ENCODE measurements at places on chromosomes 4 and X. TPM values are rescaled to one million over a fixed set of nuclear protein-coding genes. Genes with fewer than 3 reads are reported as not detected.

DNA sequence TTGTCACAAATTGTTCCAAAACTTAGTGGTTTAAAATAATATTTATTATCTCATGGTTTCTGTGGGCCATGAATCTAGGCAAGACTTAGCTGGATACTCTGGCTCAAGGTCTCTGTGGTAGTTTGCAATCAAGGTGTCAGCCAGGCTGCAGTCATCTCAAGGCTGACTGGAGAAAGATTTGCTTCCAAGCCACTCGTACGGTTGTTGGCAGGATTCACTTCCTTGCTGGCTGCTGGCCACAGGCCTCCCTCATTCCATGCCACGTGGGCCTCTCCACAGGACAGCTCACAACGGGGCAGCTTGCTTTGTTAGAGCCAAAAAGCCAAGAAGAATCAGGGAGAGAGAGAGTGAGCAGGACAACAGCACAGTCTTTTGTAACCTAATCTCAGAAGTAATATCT lies 101.4 kb downstream of the WWC2 start:
- no peak overlapping the region for H3K27ac ChIP-seq
- no peak for DNase-seq
- H3K4me1 ChIP-seq = peaks cover 21% of the 10 kb centered on the region
- no peak overlapping the region for H3K4me3 ChIP-seq
- H3K36me3 ChIP-seq = no peaks in the 10 kb centered on the region

- DNase-seq = no peak
- peaks cover 2% of the 10 kb centered on the region for H3K27me3 ChIP-seq
- no peak overlapping the region for H3K27ac ChIP-seq
- H3K36me3 ChIP-seq = no peaks in the 10 kb centered on the region
- no peak overlapping the region for H3K4me3 ChIP-seq
These were observed 10.2 kb downstream of the BBS7 start for GRCh38 chr4:121860121-121860520.

- no peaks in the 10 kb centered on the region for H3K36me3 ChIP-seq
- DNase-seq = no peak
- no peak overlapping the region for H3K4me3 ChIP-seq
- H3K27me3 ChIP-seq = no peaks in the 10 kb centered on the region
- H3K4me1 ChIP-seq = no peaks in the 10 kb centered on the region
- no peak overlapping the region for H3K27ac ChIP-seq
These were observed 638.5 kb upstream of the FAM241A start for GRCh38 chr4:111506706-111507105.

GRCh38 chr4:25484243-25484721 lies 107.2 kb downstream of the ANAPC4 start:
- H3K4me3 ChIP-seq = no peak overlapping the region
- no peaks in the 10 kb centered on the region for H3K4me1 ChIP-seq
- H3K27me3 ChIP-seq = no peaks in the 10 kb centered on the region
- no peak for DNase-seq

- no peaks in the 10 kb centered on the region for H3K27me3 ChIP-seq
- no peaks in the 10 kb centered on the region for H3K4me1 ChIP-seq
- no peak overlapping the region for H3K27ac ChIP-seq
- H3K36me3 ChIP-seq = peaks cover 21% of the 10 kb centered on the region
- DNase-seq = no peak
- H3K4me3 ChIP-seq = no peak overlapping the region
These were observed 18.3 kb downstream of the FBXL5 start for GRCh38 chr4:15636818-15637217.

- H3K27me3 ChIP-seq = peaks cover 1% of the 10 kb centered on the region
- H3K36me3 ChIP-seq = no peaks in the 10 kb centered on the region
- H3K4me3 ChIP-seq = no peak overlapping the region
- DNase-seq = no peak
- peaks cover 9% of the 10 kb centered on the region for H3K4me1 ChIP-seq
These were observed 389.7 kb upstream of the NR3C2 start for GRCh38 chr4:148831945-148832344.

- no peaks in the 10 kb centered on the region for H3K36me3 ChIP-seq
- no peak for DNase-seq
These were observed 467.9 kb downstream of the INPP4B start for GRCh38 chr4:142378179-142378578.

DNA sequence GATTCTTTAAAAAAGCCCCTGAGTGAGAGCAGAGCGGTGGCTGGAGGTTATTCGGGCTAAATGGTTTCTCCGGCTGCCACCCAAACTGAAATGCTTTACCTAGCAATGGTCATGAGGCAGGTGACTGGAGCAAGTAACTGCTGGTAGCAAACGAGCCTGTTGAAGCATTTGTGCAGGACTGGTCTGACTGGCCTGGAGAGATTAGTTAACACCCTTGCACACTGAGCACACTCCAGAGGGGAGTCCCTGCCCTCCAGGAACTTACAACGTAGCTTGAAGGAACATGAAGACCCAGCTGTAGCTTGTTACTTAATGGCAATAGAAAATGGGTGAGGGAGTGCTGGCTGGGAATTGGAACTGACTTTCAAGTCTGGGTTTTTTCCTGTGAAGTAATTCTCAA lies 40.4 kb downstream of the CCNG2 start:
- H3K4me1 ChIP-seq = peaks cover 6% of the 10 kb centered on the region
- H3K36me3 ChIP-seq = no peaks in the 10 kb centered on the region
- DNase-seq = no peak
- H3K4me3 ChIP-seq = no peak overlapping the region
- no peak overlapping the region for H3K27ac ChIP-seq
- no peaks in the 10 kb centered on the region for H3K27me3 ChIP-seq

- no peaks in the 10 kb centered on the region for H3K36me3 ChIP-seq
- H3K4me3 ChIP-seq = no peak overlapping the region
- no peak overlapping the region for H3K27ac ChIP-seq
- no peaks in the 10 kb centered on the region for H3K4me1 ChIP-seq
- H3K27me3 ChIP-seq = no peaks in the 10 kb centered on the region
These were observed 2.4 kb upstream of the CSN3 start for GRCh38 chr4:70239884-70240591.

- no peak overlapping the region for H3K27ac ChIP-seq
- no peaks in the 10 kb centered on the region for H3K27me3 ChIP-seq
- H3K4me1 ChIP-seq = peaks cover 14% of the 10 kb centered on the region
- no peak for DNase-seq
These were observed 151.3 kb downstream of the SNCA start for GRCh38 chr4:89685690-89686089.

GRCh38 chr4:141079393-141079930 lies 53.8 kb downstream of the RNF150 start:
- no peak overlapping the region for H3K27ac ChIP-seq
- no peak overlapping the region for H3K4me3 ChIP-seq
- no peaks in the 10 kb centered on the region for H3K4me1 ChIP-seq
- no peaks in the 10 kb centered on the region for H3K36me3 ChIP-seq

CLDN22 gene
- not detected for total RNA-seq

ZNF732 gene
- 2.4 TPM for total RNA-seq

FRAS1 gene
- total RNA-seq = 51.7 TPM

NFKB1 gene
- total RNA-seq = 26.0 TPM

CORIN gene
- total RNA-seq = 0.51 TPM

C4orf51 gene
- not detected for total RNA-seq

COX7B2 gene
- total RNA-seq = not detected

UGT8 gene
- total RNA-seq = 4.1 TPM

Measured in endothelial cell (in vitro differentiated cells).